ENCODE measurements at places on chromosomes 3 and 15.

DNA sequence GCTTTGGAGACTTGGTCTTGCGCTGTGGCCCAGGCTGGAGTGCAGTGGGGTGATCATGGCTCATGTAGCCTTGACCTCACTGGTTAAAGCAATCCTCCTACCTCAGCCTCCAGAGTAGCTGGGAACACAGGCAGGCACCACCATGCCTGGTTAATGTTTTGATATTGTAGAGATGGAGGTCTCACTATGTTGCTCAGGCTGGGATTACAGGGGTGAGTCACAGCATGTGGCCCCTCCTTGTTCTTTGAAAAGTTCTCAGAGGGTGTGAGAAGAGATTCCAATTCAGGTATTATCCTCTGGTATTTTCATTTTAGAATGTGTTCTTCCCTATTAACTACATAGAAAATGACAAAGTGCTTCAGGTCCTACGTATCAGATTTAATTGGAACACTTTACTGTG, 51.9 kb upstream of the RPL32 start:
- no peak for DNase-seq

DNA sequence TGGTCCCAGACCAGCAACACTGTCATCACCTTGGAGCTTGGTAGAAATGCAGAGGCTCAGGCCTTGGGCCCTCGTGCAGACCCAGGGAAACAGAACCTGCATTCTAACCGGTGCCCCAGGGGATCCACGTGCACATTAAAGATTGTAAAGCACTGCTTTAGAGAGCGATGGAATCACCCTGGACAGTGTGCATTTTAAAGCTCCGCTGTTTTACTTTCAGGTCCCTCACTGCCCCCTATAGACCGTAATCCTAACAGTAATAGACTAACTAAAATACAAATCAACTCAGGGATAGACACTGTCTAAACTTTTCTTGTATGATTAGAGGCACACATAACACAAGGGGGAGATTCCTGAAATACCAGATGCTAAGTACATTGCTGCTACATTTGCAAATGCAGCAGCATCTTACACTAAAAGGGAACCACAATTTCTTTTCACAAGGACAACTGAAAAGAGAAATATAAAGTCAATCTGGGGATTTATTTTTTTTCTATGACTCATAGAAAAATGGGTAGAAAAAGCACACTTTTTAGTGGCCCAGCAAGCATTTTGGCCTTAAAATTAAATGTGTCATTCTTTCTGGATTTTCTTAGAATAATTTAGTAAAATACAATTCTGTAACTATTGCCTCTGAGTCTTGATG, 10.5 kb upstream of the SH3GL3 start:
- DNase-seq, result no peak

- no peak for DNase-seq
Observed at GRCh38 chr15:98942431-98942830, 65.2 kb downstream of the PGPEP1L start.

DNA sequence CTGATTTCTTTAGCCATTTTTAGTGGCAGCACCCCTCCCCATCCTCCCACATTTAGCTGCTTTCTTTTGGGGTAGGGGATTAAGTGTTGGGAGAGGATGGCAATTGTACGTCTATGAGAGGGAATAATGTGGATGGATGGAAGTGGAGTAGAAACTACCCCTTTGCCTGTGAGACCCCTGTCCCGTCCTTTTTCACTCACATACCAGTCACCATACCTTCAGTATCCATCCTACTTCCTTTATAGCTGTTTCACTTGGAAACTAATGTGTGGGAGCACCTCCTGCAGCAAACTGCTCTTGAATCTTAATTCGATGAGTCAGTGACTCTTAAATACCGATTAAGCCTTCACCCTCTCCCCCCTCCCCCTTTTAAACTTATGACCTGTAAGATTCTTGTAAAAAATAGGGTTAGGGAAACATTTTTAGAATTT, 730 bp downstream of the SPRED1 start:
- DNase-seq, result peak; percentile 8

GRCh38 chr3:192923731-192924130, 6.1 kb upstream of the MB21D2 start:
- peak; percentile 18 for DNase-seq

DNA sequence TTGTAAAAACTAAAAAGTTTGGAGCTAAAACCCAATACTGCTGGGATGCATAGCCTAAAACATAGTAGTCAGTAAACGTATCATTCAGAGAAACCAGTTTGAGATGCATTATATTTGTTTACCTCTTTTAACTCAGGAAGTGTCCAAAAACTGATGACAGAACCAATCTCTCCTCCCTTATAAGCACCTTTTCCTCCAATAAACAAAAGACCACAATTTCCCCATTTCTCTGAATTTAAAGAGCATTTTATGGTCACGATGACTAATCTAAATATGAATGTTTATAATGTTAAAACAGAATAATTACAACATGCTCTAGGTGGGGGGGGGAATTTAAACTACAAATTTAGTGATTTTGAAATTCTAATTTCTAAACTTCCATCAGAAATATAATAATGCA, 58.5 kb downstream of the CEP63 start:
- DNase-seq, result no peak
